ENCODE measurements at places on chromosomes 12 and 14.

GRCh38 chr12:105076098-105076497, 8.2 kb downstream of the ALDH1L2 start:
- DNase-seq: no peak

DNA sequence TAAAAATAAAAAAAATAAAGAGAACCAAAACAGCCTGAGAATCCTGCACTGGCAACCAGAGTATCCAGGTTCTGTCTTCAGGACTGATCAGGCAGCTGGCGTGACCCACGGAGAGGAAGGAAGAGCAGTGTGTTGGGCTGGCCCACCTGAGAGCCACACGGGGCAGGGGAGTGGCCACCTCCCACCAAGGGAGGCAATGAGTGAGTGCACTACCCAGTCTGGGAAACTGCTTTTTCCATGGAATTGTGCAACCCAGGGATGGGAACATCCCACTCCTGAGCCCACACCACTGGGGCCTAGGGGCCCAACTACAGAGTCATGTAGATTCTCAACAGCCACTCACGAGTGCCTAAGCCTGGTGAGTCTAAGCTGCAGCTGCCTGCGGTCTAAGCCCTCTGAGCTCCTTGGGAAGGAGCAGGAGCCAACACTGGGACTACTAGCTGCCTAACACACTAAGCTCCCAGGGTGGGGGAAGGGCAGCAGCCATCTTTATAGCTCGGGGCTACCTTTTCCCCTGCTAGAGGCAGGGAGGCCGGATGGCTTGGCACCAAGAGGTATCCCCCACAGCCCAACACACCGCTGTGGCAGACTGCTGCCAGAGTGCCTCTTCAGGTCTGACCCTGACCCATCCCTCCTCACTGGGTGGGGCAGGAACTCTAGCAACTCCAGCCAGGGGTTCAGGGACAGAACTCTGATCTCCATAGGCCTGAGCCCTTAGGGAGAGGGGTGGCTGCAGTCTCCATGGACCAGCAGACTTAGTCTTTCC, 610.9 kb downstream of the RERGL start:
- no peak for DNase-seq

- no peak for DNase-seq
Measured at GRCh38 chr14:81311141-81311540, 89.0 kb downstream of the STON2 start.

GRCh38 chr14:77124345-77125280, 17.0 kb downstream of the ZDHHC22 start:
- no peak for DNase-seq

- DNase-seq: no peak
Measured at GRCh38 chr12:94898388-94898787, 105.1 kb downstream of the NDUFA12 start.

GRCh38 chr14:104595911-104596450, 8.6 kb downstream of the TMEM179 start:
- no peak for DNase-seq

GRCh38 chr12:100024974-100025555, 40.3 kb upstream of the ANKS1B start:
- DNase-seq: no peak

- no peak for DNase-seq
Measured at GRCh38 chr14:68534276-68534675, 258.6 kb downstream of the ZFP36L1 start.

GRCh38 chr14:96484399-96484798, 17.8 kb upstream of the PAPOLA start:
- DNase-seq: no peak

GRCh38 chr12:85029456-85029855, 6.6 kb downstream of the TSPAN19 start:
- no peak for DNase-seq

GRCh38 chr12:46364777-46365580, 7.6 kb downstream of the SLC38A2 start:
- DNase-seq: no peak

- DNase-seq: no peak
Measured at GRCh38 chr14:103052407-103052806, 4.9 kb downstream of the CDC42BPB start.

DNA sequence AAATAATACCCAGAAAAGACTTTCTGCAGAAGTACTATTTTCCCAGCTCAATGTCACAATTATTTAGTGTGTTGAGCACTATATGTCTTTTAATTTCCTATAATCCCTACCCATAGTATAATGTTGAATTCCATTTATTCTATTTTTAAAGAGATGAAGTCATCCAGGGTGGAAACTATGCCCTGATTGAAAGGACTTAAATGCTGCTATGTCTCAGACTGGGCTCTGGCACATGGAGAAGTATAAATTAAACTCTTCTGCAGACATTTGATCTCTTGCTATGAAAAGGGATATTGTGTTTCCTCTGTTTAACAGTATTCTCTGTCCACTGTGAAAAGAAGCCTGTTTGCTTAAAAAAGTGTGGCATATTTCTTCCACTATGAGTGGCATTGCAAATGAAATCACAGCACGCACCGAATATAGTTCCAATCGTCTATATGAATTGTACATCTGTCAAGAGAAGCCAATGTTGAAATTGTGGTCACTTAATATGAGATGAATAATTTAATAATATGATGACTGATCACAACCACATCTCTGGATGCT, 192.3 kb downstream of the BCAT1 start:
- DNase-seq: no peak

- no peak for DNase-seq
Measured at GRCh38 chr12:54565310-54565985, 16.0 kb downstream of the PDE1B start.
